ENCODE measurements at places on chromosomes 4 and X.
A peak's percentile ranks its signal among the peaks of the same experiment; 100 is the strongest.

DNA sequence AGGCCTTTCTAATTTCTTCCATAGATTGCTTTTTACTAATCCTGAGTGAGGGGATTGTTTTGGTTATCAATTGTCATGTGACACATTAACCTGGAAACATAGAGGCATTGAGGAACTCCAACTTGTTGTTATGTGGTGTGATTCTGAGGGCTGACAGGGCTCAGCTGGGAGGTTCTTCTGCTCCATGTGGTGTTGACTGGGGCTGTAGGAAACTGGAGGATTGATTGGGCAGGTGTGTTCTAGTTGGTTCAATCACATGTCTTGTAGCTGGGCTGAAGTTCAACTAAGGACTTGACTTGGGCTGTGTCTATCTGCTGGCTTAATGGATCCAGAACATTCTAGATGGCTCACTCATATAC, 10.8 kb upstream of the CRLF2 start:
- DNase-seq, result no peak

DNA sequence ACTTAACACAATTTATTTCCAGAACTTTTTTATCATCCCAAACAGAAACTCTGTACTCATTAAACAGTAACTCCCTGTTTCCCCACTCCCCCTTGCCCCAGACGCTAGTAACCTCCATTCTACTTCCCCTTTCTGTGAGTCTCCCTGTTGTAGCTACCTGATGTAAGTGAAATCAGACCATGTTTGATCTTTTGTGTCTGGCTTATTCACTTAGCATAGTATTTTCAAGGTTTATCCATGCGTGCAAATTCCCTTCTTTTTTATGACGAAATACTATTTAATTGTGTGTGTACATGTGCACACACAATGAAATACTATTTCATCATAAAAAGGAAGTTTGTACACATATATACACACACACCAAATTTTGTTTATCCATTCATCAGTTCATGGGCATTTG, 5.2 kb downstream of the PKD2 start:
- DNase-seq, result peak; percentile 81

DNA sequence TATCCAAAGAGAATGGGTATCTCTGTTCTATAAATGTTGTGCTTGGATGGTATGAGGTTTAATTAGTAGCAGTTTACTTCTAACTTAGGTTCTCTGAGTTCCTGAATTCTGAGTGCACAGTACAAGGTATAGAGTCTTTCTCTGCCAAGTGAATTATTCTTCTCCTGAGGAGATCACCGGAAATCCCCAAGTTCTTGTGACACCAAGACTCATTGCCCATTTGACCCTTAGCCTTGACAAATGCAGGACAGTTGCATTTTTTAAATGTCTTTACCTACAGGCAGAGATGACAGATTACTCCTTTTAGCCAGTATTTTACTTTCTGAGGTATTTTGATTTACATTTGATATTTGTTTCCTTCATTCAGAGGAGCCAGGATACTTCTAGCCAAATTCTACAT, 72.9 kb downstream of the MAOA start:
- DNase-seq, result no peak

- no peak for DNase-seq
These were observed 289.5 kb downstream of the SMARCA1 start for GRCh38 chrX:129233786-129234185.

GRCh38 chrX:74451450-74452198, 30.3 kb downstream of the SLC16A2 start:
- DNase-seq, result no peak

- peak; percentile 54 for DNase-seq
These were observed 71.7 kb downstream of the FBXW7 start for GRCh38 chr4:152464030-152464823.

DNA sequence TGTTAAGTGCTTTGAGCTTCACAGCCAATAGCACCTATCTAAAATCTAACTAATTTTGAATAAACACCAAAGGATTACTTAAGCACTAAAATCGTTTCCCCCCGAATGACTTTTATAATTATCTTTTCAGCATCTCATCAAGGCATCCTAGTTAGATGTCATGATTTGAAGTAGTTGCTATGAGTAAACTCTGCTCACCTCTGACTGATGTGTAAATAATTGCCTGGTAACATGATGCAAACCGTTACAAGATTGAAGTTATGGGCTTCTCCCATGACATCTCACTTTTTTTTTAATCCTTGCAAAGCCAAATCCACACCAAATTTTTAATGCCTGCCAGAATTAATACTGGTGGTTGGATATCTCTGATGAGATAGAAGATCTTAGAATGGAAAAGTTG, 377.1 kb downstream of the PRDM5 start:
- DNase-seq, result no peak

DNA sequence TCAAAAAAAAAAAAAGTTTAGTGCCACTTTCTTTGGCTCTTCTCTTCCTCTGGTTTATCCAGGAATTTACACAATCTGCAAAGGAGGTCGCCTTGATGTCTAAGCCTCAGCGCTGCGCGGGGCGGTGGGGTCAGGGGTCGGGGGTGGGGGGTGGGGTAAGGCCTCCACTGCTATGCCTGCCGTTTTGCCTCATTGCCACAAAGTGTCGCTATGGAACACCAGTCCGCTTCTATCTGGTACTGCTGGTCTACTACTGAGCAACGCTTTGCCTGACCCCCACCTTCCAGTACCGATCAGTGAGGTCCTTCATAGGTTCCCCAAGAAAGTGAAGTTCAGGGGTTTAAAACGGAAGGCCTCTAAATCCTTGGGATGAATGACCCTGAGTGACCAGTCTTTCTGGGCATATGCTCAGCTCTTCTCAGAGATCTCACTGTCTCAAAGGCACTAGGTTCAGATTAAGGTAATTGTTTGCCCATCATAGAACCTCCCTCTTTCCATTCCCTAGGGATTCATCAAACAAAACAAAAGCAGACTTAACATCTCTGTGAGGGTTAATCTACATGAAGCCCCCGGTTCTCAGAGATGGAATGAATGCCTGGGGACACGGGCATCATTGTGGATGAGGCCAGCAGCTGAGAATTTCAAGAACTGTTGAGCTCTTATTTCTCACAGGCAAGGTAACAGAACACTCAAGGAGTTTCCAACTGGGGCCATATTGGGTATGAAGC, 16.9 kb upstream of the TSR2 start:
- peak; percentile 47 for DNase-seq

GRCh38 chr4:48085821-48086589, 48.0 kb downstream of the TXK start:
- no peak for DNase-seq

GRCh38 chr4:126807132-126807531, 825.6 kb upstream of the INTU start:
- no peak for DNase-seq

DNA sequence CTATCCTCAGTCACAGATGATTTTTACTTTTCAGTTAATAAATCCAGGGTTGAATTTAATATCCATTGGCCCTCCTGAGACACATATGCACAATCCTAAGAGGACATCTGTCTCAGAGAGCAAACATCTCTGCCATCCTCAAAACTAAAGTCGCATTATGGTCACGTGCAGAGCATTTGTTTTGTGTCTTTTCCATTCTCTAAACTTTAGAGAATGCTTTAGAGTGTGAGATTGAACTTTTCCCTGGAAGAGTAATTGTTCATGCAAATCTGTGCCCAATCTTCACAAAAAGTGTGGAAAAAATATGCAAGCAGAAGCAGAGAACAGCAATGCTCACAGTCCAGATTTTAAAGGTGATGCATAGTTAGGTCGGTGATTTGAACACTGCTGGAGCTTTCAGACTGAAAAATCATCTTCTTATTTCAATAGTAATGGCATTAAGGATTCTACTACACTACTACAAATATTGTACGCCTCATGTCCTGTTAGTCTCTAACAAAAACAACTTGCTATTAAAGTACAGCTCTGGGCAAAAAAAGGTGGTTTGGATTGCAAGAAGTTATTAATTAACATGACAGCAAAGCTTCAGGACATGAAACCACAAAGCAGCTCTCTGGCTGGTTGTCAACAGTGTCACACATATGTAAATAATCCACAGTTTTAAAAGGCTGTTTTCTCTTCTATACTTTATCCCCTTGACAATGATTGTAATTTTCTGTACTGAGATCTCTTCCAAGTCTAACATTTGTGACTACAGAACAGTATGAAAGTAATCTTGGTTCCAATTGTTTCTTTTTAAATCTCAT, 19.9 kb downstream of the DCHS2 start:
- no peak for DNase-seq

GRCh38 chr4:147822128-147822527, 90.2 kb downstream of the ARHGAP10 start:
- peak; percentile 8 for DNase-seq

GRCh38 chrX:115560211-115560977, 580 bp upstream of the PLS3 start:
- DNase-seq, result no peak

- no peak for DNase-seq
These were observed 182.5 kb upstream of the INTU start for GRCh38 chr4:127450276-127450675.

GRCh38 chrX:27444093-27444908, 18.8 kb downstream of the PPP4R3C start:
- DNase-seq, result no peak

DNA sequence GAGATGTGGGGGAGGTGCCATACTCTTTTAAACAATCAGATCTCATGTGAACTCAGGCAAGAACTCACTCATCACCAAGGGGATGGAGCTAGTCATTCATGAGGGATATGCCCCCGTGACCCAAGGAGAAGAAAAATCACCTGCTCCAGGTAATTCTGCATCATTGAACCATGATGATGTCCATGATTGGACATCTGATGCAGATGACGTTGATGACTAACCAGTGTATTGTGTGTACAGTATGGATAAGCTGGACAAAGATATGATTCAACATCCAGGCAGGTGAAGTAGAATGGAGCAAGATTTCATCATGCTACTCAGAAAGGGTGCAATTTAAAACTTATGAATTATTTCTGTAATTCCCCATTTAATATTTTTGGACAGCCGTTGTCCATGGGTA, 286.4 kb upstream of the SMIM31 start:
- DNase-seq, result no peak

DNA sequence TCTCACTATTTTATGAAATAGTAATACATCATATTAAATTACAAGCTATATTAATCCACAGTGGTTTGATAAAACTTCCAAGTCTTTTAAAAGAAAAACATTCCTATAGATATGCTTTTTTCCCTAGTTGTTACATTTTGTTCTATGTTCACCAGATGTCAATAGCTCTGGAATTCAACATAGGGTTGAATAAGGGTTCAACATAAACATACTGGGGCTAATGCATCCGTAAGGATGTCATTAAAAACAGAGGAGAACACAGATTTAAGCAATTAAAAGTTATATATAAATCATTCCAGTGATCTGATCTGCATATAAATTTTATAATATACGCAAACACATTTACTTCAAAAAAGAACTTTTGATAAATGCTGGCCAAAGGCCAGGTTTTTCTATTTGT, 32.5 kb downstream of the SULT1B1 start:
- no peak for DNase-seq

GRCh38 chrX:109911046-109911445, 91.9 kb upstream of the TMEM164 start:
- DNase-seq, result peak; percentile 32

DNA sequence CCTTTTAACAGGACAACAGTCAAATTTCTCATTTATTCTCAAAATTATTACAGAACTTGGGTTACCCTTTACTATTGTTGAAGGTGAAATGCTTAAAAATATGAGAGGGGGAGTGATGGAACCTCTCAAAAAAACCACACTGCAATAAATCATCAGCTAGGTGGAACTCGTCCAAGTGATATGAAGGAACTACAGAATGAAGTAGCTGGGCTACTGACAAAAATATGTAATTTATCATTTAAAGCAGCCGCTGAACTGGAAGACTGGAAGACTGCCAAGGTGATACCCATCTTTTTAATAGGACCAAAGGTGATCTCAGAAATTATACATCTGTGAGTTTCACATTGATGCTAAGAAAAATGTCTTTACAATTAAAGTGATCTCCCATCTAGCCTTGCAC, 597.7 kb upstream of the TENM3 start:
- DNase-seq, result no peak

- DNase-seq, result no peak
These were observed 829.9 kb downstream of the FAT4 start for GRCh38 chr4:126144543-126145237.

GRCh38 chr4:171676555-171677215, 136.5 kb upstream of the GALNTL6 start:
- DNase-seq, result peak; percentile 82

GRCh38 chr4:45120163-45120562, 393.8 kb upstream of the GNPDA2 start:
- no peak for DNase-seq

GRCh38 chr4:32768664-32769389, 2048.7 kb downstream of the PCDH7 start:
- no peak for DNase-seq

- DNase-seq, result no peak
These were observed 4.9 kb upstream of the CPZ start for GRCh38 chr4:8587469-8588195.

DNA sequence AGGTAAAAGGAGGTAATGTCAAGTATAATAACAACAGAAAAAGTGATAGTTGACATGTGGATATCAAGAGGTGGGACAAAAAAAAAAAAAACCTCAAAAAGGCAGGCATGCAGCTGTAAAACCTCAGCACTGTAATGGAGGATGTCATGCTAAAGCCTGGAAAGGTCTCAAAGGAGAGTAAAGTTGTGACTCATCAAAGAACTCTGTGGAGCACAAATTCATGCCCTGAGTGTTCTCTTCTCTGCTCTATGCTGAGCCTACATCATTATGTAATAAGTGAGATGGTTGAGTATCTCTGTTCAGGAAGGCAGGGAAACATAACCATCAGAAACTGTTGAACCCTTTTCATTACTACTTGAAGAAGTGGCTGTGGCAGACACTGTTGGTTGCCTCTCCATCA, 597.8 kb downstream of the BCOR start:
- DNase-seq, result no peak

- DNase-seq, result no peak
These were observed 7.4 kb upstream of the RELL1 start for GRCh38 chr4:37693450-37694190.

DNA sequence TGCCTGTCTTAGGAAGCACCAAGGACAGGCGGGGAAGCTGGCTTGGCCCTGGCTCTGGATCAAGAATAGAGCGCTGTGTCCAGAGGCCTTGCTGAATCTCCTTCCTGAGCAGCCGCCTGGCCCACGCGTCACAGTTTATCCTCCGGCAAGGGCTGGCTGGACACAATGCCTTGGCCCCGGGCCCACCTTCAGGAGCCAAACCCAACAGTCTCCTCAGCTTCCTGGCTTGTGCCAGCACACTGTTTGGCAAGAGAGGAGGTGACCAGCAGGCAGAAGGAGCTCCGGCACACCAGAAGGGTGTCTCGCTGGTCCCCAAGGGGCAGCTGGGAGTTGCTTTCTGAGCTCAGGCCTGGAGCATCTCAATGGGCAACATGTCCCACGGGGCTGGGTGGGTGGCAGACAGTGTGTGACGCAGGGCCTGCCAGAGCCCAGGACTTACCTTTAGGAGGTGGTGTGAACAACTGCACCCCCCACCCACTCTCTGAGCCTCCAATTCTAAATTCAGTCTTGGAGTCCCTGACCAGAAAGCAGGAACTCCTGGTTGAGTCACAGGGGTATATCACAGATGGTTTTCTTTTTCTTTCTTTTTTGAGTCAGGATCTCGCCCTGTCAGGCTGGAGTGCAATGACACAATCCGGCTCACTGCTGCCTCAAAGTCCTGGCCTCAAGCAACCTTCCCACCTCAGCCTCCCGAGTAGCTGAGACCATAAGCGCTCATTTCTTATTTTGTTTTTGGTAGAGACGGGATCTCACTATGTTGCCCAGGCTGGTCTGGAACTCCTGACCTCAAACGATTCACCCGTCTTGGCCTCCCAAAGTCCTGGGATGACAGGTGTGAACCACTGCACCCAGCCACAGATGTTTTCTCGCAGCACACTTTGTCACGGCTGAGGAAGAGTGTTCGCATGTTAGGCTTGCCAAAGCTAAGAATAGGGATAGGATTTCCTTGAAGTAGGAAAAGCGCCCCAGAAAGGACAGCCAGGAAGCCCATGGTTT, 361.2 kb downstream of the BCOR start:
- no peak for DNase-seq
